Foreskin keratinocyte (primary cell): ENCODE measurements at places on chromosomes 16 and 17. TPM values are rescaled to one million over a fixed set of nuclear protein-coding genes. Genes with fewer than 3 reads are reported as not detected.
A peak's percentile ranks its signal among the peaks of the same experiment; 100 is the strongest.

The GPR142 gene
- not detected in 2 replicates for total RNA-seq

DNA sequence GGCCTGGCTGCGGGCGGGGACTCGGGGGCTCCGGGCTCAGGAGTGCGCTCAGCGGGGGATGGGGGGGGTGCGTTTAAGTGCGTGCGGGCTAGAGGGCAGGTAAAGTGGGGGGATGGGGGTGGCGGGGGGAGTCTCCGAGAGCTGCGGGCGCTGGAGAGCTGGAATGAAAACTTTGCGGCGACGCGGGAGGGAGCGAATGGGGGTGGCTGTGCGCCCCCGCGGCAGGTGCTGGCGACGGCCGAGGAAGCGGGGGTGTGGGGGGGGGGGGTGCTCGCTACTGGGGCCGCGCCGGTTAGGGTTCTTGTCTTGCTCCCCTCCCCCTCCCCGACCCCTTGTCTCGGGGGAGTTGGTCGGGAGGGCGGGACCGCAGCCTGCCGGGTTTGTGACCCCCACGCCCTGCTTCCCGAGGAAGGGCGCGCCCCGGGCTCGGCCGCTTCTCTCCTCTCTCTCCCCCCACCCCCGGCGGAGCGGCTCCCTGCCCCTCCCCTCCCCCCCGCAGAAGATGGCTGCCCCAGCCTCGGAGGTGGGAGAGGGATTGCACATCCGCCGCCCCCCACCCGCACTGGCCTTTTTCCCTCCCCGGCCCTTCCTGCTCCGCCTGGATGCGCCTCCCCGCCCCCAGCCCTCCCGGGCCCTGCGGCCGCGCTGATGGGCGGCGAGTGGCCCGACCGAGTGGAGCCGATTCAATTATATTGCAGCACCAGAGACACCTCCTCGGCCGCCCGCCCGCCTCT lies 649 bp downstream of the GSE1 start:
- no peak for DNase-seq

- DNase-seq, result peak; percentile 32
These were observed 18.8 kb downstream of the ALOX15B start for GRCh38 chr17:8057691-8058114.

DNA sequence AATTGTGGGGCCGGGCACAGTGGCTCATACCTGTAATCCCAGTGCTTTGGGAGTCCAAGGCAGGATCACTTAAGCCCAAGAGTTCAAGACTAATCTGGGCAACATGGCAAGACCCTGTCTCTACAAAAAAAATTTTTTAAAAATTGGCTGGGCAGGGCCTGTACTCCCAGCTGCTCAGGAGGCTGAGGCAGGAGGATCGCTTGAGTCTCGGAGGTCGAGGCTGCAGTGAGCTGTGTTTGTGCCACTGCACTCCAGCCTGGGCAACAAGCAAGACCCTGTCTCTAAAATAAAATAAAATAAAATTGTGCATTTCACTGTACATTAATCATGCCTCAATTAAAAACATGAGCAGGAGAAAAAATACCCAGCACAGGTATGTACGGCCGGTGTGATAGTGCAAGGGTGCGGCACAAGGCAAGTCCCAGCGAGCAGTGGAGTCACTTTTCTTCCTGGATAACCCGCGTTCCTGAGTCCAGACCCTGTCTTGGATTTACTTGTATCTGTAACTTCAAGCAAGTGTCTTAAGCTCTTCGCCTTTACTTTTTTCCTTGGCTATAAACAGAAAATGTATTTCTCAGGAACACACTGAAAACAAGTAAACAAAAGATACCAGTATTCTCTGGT lies 11.4 kb downstream of the ZDHHC7 start:
- DNase-seq, result peak; percentile 73

GRCh38 chr16:64238571-64238970 lies 883.3 kb downstream of the CDH11 start:
- DNase-seq, result peak; percentile 65

The SRL gene
- not detected in 2 replicates for total RNA-seq

GRCh38 chr16:62105244-62105643 lies 69.0 kb upstream of the CDH8 start:
- DNase-seq, result no peak

The CA7 gene
- not detected in 2 replicates for total RNA-seq

The KLHL10 gene
- 0.04 TPM in 1 of 2 replicates, not detected in the other for total RNA-seq

The MEOX1 gene
- 0.17 and 0.18 TPM in 2 replicates for total RNA-seq

- no peak for DNase-seq
These were observed 80.3 kb upstream of the GOT2 start for GRCh38 chr16:58814348-58814801.

- no peak for DNase-seq
These were observed 997 bp downstream of the ACADVL start for GRCh38 chr17:7220593-7221277.

DNA sequence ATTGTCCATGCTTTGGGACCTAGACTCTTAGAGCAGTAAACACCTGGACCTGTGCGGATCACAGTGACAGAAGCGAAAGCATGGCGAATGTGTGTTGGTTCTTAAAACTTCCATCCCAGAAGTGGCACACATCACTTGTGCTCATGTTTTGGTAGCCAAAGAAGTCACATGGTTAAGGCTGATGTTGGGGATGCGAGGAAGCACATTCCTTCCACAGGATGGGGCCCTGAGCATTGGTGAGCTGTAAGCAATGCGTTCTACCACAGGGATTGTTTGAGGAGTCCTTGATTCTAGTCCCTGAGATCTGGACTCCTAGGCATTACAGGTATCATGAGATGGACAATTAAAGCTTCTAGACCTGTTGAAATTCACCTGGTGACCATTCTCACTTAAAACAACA lies 375.9 kb downstream of the UTP18 start:
- DNase-seq, result no peak

The SHISA6 gene
- total RNA-seq, result 0.95 TPM in 2 replicates

GRCh38 chr16:46972429-46973206 lies 856 bp downstream of the DNAJA2 start:
- DNase-seq, result no peak

- no peak for DNase-seq
These were observed 1.7 kb downstream of the SMIM5 start for GRCh38 chr17:75634754-75635609.

DNA sequence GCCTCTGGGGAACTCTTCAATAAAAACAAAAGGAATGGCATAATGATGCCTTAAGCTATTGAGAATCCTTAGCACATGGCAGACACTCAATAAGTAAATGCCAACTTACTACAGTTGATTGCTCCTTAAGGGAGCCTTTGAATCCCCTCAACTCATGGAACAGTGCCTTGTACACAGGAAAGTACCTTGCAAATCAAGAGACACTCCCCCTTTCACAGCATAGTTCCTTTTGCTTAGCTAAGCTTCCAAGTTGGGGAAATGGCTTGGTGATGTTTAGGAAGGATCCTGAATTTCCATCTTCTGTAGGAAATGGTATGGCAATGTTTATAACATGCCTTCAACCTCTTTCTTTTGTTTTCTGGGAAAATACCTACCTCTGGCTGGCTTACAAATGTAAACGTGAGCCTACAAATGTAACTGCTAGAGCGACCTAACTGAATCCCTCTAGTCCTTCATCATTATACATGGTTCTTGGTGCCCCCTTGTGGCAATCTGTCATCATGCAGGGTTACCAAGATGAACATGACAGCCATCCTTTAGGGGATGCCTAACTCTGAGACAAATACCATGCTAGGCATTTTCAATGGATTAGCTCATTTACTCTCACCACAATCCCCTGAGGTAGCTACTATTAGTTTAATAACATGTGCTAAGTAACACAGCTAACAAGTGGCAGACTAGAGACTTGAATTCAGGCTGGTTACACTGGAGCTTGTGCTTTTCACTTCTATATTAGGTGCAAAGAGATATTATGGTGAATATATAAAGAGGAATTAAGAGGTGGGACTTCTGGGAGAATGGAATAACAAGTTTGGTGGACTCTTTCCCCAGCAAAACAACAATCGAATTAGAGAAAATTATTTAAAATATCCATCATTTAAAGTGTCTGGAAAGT lies 65.0 kb downstream of the MMD start:
- peak; percentile 64 for DNase-seq

DNA sequence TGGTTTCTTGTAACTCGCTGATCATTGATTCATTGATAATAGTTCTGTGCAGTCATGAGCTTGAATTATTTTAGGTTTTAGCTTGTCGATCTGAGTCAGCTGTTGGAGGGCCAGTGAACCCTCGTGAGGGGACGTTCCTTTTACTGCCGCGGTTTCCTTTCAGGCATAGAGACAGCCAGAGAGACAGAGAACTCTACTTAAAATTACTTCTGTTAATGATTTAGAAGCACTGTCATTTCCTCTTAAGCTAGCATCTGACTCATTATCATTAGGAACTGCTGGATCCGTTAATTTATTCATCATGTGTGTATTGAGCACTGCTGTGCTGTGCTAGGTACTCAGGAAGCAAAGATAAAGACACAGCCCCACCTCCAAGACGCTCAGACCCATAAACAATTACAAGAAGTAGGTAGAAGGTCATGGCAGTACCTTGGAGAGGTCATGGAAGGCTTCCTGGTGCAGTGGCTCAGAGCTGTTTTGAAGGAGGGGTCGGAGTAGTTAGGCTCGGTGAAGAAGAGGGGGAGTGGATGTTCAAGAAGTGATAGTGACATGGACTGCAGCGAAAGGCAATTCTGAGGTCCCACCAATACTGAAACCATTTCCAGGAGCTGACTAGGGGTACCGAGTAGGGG lies 3.3 kb downstream of the PGS1 start:
- no peak for DNase-seq

DNA sequence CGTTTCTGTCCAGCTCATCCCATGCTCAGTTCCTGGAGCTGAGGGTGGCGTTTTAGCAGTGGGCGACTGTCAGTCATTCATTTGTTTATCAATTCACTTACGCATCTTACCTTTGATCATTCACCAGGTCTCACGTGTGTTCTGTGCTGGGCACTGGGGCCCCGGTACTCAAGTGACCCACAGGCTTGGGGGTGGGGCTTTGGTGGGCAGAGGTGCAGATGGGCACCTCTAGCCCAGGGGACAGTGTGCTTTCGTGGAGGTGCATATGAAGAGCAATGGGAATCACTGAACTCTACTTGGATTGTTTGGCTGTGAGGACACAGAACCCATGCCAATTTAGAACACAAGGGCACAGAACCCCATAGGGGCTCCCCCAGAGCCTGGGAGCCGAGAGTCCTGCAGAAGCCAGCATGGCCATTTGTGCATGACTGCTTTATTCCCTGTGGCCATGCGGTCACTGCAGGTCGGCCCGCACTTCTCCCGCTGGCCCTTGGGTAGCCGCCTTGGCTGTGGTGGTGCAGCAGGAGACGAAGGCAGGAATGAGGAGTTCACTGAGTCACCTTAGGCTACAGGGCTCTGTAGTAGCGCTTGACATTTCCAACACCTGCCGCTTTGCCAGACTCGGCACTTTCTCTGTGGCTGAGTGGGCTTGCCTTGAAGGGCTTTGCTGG lies 144.6 kb downstream of the SNX29 start:
- no peak for DNase-seq

The SMARCE1 gene
- total RNA-seq, result 98.9 and 108 TPM in 2 replicates
